Stimulated activated CD4-positive, alpha-beta T cell treated with anti-CD3 and anti-CD28 coated beads, Interleukin-4, amount 100 ng/mL, for 1 hour (primary cell): ENCODE measurements at places on chromosomes 1 and 21.

- DNase-seq, result no peak
Measured at GRCh38 chr1:99751877-99752504, 14.4 kb downstream of the FRRS1 start.

GRCh38 chr1:208245185-208245705 is 1.1 kb upstream of the PLXNA2 start:
- DNase-seq, result peak; percentile 77

- no peak for DNase-seq
Measured at GRCh38 chr1:230501849-230502248, 75.7 kb upstream of the PGBD5 start.

GRCh38 chr1:31830511-31830910 is 14.7 kb upstream of the SPOCD1 start:
- no peak for DNase-seq

GRCh38 chr1:29809446-29810120 is 573.3 kb downstream of the PTPRU start:
- DNase-seq, result no peak

DNA sequence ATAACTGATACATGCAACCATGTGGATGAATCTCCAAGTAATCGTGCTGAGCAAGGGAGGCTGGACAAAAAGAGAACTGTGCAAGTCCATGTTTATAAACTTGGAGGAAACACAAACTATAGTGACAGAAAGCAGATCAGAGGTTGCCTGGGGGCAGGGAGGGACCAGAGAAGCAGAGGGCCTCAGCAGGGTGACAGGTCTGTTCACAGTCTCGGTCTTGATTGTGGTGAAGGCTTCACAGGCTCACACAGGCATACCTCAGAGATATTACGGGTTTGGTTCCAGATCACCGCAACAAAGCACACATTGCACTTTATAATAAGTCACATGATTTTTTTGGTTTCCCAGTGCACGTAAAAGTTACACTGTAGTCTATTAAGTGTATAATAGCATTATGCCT is 28.5 kb downstream of the ACOT7 start:
- DNase-seq, result peak; percentile 25

DNA sequence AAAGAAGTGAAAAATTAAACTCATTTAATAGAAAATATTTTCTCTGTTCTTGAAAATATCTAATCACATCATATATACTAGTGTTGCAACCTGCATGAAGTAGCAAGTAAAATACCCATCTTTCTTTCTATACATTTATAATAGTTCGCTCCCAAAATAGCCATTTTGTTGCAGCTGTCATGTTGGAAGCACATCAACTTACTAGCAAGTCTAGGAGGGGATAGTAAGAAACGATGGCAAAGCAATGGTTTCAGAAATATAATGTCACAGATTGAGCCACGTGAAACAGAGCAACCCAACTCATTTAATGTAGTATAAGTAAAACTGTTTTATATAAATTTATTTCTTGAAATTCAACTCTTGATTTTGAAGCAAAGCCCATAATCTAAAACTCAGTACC is 521.8 kb downstream of the LRRIQ3 start:
- DNase-seq, result no peak

- no peak for DNase-seq
Measured at GRCh38 chr1:30654188-30654587, 69.2 kb downstream of the MATN1 start.

GRCh38 chr1:217089361-217090014 is 366.3 kb upstream of the ESRRG start:
- DNase-seq, result no peak

GRCh38 chr1:75797606-75798216 is 1.0 kb downstream of the MSH4 start:
- no peak for DNase-seq
